Stimulated activated CD8-positive, alpha-beta memory T cell treated with anti-CD3 and anti-CD28 coated beads, Interleukin-7, amount 100 ng/mL, for 24 hours (primary cell): ENCODE measurements at places on chromosomes 5 and 9.

- DNase-seq: no peak
Measured at GRCh38 chr9:81827616-81828296, 100.5 kb upstream of the SPATA31D4 start.

DNA sequence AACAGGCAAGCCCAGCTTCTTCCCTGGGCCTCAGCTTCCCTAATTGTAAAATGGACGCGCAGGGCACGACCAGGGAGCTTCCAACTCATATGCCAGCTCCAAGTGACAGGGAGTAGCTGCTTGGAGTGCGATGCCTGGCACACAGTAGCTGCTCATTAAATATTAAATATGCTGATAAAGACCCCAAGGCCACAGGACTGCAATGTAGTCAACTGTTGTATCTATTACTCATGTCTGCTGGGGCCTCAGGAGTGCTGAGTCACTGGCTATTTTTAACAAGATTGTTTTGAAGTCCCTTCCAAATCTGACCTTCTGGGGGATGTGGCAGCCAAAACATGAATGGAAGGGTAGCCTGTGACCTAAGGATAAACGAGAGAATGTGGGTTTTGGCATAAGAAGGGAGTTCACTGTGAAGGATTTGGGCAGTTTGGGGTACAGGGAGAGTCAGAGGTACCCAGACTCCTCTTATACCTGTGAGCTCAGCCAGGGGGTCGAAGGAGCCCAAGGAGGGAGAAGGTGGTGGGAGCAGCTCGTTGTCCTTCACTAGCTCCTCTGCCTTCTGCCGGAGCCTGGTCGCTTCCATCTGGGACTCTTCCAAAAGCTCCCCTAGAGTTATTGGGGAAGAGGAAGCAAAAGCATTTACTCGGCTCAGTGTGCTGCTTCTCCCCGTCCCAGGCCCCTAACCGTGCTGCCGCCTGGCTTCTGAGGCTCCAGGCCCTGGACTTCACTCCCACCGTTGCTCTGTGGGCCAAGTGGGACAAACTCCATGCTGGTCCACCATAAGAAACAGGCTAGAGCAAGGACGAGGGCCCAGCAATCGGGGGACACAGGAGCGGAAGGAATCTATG is 17.5 kb downstream of the TNIP1 start:
- DNase-seq: no peak

- no peak for DNase-seq
Measured at GRCh38 chr5:170277867-170278281, 19.7 kb downstream of the LCP2 start.

DNA sequence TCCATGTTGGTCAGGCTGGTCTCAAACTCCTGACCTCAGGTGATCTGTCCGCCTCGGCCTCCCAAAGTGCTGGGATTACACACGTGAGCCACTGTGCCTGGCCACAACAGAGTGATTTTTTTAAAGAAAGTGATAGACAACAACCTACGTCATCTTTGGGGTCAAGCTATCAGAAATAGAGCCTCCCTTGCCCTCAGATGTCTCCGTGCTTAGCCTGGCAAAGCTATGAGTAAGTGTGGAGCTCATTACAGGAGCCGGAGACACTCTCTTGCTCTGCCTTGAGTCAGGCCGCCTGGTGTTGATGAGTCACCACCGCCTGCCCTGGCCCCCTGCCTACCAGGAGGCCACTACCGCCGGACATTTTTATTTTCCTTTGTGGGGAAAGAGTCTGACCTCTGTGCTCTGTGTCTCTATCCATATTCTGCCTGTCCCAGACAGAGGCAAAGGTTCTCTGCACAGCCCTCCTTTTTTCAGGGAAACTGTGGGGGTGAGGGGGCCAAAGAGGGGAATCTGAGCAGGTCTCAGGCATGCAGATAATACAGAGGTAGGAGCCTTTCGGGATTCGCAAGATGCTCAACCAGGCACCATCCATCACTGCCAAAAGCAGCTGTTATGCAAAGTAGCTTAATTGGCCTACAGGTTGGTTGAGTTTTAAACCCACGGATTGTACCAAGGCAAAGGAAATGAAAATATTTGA is 123.7 kb upstream of the CPEB4 start:
- no peak for DNase-seq

- DNase-seq: no peak
Measured at GRCh38 chr5:179828756-179829421, 8.2 kb downstream of the SQSTM1 start.

DNA sequence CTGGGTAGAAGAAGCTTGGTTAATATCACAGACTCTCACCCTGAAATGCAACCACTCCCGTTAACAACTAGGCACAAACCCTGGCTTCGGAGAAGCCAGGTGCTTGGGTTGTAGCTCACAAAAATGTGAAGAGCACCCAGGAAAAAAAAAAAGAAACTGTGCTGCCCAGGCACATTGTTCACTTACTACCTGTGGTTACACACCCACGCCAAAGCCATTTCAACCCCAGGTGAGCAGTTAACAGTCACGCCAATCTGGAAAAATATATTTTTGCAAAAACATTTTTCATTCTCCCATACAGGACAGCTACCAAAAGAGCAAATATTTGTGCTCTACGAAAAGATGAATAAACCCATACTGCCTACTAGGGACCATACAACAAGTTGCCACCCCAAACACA is 49.2 kb downstream of the SIL1 start:
- DNase-seq: no peak

GRCh38 chr5:97377582-97377981 is 194.5 kb upstream of the RIOK2 start:
- DNase-seq: no peak

GRCh38 chr5:168975331-168975730 is 325.6 kb downstream of the SLIT3 start:
- no peak for DNase-seq

GRCh38 chr5:72988769-72989168 is 32.9 kb downstream of the FCHO2 start:
- no peak for DNase-seq
